ENCODE measurements at places on chromosomes 3 and 15.

DNA sequence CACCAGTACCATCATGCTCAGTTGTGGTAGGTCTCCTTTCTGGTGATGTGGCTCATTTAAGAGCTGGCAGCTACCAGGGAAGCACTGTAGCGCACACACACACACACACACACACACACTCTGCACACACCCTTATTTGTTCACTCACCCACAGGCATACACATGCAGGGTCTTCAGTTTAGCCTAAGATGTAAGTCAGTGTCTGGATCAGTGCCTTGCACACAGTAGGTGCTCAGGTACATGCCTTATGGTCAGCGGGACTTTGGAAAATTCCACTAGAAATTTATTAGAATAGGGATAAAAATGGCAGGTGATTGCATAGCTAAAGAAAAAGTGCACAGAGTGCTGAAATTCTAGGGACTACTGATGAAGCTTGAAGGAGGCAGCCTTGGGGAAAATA, 23.6 kb downstream of the XYLB start:
- DNase-seq: no peak

- DNase-seq: no peak
These were observed 55.4 kb downstream of the ATP13A4 start for GRCh38 chr3:193499136-193499770.

- no peak for DNase-seq
These were observed 727.1 kb upstream of the NAALADL2 start for GRCh38 chr3:174132006-174132405.

GRCh38 chr3:140434261-140434905, 243.5 kb upstream of the TRIM42 start:
- no peak for DNase-seq

DNA sequence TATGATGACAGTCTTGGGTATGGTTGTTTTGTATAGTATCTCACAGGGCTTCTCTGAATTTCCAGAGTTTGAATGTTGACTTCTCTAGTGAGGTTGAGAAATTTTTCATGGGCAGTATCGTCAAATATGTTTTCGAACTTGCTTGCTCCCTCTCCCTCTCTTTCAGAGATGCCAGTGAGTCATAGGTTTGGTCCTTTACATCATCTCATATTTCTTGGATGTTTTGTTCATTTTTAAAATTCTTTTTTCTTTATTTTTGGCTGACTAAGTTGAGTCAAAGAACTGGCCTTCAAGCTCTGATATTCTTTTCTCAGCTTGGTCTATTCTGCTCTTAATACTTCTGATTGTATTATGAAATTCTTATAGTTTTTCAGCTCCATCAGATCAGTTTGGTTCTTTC, 282.3 kb upstream of the NECTIN3 start:
- DNase-seq: no peak

DNA sequence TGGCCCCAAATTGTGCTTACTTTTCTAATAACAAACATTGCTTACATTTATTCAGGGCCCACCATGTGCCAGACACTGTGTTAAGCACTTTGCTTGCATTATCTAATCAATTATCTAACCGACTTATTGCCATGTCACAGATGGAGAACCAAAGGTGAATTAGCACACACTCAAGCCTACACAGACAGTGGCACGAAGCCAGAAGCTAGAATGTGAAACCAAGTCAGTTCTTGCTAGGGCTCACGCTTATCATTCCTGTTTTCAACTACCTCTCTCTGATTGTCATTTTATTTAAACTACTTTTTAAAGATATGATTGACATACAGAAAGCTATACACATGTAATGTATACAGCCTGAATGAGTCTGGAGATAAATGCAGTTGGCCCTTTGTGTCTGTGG, 215.7 kb upstream of the CFAP20DC start:
- DNase-seq: no peak

GRCh38 chr3:126937973-126938372, 44.9 kb upstream of the PLXNA1 start:
- no peak for DNase-seq

DNA sequence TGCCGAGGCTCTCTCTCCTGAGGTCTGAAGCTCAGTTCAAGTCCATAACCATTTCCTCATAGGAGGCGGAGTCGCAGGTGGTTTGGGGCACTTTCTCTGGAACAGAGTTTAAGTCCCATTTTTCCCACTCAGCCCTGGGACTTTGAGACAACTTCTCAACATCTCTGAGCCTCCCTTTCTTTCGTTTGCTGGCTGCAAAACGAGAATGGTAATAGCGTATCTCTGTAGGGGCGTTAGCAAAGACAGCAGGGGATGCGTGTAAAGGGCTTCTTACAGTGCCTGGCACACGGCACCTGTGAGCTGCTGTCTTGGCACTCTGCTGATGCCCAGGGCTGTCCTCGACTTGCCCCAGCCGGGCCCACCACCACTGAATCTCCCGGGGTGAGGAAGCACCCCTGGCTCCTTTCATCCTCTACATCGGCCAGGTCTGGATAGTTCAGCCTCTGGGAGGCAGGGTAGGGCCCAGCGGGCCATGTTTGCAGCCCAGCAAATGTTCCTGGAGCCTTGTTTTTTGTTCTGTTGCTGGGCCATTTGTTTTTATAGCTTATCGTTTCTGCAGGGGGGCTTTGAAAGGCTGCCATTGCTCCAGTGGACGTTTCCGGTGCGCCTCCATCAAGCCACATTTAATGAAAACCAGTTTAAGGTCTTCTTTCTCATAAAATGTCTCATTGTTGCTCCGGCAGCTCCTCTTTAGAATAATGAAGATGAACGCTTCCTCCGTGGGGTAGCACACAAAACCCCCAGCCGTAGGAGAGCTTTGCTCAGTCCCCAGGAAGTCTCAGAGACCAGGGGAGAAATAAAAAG, 60.0 kb upstream of the WNT5A start:
- DNase-seq: no peak

DNA sequence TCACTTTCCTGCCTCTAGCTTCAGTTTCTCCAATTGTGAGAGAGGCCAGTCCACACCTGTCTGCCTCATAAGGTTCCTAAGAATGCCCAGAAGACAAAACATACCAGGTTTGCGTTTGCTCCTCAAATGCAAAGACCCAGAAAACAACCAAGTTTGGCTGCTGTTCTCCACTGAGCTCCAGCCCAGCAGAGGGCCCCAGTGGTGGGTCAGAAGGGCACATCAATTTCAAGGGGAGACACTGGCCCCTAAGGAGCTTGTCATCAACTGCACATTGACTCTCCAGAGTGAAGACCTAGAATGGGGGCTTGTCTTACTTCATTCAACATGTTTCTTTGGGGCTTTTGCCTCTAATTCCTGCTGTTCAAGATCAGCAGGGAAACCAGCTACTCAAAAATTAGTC, 127.9 kb upstream of the SLC6A11 start:
- no peak for DNase-seq

DNA sequence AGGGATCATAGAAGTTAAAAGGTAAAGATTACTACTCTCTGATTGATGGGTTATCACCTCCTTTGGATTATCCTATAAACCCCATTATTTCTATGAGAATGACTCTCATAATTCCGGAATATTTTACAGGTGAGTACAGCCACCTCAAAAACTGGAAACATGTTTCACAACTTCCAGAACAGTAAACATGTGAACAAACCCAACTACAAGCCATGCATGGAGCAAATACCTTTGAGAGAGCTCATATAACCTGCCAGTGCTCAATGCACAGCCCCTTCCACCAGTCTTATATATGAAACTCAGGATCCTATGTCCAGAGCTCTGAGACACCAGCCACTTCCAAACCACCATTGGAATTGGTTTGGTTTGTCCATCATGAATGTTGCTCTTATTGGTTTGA, 208.0 kb downstream of the MECOM start:
- no peak for DNase-seq

- DNase-seq: no peak
These were observed 7.5 kb downstream of the ZNF621 start for GRCh38 chr3:40532252-40532651.

- DNase-seq: no peak
These were observed 149.3 kb upstream of the MEF2A start for GRCh38 chr15:99416191-99417188.

- DNase-seq: no peak
These were observed 37.1 kb downstream of the TJP1 start for GRCh38 chr15:29785136-29785535.

- DNase-seq: no peak
These were observed 18.1 kb downstream of the CX3CR1 start for GRCh38 chr3:39261726-39262125.

DNA sequence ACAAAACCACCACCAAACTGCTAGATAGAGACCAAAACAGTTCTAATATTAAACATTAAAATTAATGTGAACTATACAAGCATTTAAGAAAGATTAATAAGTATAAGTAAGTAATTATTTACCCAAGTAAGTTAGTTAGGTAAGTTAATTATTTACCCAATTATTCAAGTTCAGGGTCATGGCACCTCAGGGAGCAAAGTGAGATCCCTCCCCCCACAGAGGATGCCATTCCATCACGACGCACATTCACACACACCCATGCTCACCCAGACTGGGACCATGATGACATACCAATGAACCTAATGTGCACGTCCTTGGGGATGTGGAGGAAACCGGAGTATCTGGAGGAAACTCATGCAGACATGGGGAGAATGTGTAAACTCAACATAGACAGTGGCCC, 229.1 kb downstream of the NR2F2 start:
- no peak for DNase-seq

DNA sequence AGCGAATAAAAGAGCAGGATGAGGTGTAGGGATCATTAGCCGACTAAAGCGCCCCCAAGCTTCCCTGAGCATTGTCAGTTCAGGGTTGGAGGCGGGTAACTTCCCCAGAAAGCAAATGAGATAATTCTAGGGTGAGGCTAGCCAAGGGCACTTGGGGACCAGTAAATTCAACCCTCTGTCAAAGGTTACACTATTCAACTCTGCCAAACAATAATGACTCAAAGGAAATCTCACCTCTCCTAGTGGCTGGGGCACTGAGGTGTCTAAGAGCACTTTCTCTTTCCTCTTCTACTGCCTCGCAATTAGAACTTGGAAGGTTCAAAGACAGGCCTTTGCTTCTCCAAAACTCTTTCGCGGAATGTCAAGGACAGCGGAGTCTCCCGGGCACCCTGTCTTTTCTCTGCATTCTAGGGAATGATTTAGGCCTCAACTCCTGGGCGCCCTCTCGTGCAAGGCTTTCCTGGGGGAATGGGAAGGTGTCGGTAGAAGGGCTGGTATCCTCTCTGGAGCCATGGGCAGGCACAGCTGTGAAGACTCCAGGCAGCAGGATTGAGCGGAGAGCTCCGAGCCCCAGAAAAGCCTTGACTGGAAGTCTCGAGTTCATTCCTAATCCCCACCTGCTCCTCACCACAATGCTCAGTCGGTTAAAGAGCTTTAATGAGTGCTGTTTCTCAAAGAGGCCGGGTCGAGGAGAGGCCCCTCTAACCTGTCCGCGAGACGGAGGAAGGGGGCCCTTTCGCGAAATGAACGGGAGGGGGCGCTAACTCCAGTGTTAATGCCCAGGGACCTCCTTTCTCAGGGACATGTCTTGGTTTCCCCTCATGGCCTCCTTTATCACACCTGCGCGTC, 21.9 kb downstream of the ZIC4 start:
- DNase-seq: no peak

GRCh38 chr15:51244423-51244869, 94.0 kb downstream of the CYP19A1 start:
- no peak for DNase-seq

DNA sequence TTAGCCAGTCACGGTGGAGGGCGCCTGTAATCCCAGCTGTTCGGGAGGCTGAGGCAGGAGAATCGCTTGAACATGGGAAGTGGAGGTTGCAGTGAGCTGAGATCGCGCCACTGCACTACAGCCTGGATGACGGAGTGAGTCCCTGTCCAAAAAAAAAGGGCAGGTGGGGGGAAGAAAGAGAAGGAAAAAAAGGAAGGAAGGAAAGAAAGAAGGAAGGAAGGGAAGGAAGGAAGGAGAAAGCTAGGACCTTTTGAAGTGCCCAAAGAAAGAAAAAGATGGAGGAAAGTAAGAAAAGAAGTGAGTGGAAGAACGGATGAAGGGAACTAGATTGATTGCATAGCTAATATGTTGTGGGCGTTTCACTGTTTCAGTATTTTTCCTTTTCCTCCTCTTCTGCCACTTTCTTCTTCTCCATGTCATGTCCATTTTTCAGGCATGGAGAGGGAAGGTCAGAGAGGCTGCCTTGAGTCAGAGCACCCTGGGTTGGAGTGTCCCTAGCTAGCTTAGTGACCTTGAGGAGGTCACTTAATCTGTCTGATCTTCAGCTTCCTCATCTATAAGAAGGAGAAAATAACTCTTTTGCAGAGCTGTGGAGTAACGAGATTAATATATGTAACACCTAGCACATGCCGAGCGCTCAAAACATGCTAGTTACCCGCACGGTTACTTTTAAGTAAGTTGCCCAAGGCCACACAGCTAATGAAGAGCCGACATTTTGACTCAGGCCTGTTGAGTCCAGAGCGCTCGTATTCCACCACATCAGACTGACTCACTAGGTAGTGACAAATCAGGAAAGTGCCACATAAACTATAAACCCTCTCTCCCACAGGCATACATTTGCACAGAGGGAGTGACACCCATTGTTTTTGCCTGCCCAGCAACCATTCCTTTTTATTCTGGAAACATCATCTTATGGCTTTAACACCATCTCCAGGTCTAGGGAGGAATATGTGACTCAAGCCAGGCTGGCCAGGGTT, 42.2 kb downstream of the BHLHE40 start:
- DNase-seq: no peak

DNA sequence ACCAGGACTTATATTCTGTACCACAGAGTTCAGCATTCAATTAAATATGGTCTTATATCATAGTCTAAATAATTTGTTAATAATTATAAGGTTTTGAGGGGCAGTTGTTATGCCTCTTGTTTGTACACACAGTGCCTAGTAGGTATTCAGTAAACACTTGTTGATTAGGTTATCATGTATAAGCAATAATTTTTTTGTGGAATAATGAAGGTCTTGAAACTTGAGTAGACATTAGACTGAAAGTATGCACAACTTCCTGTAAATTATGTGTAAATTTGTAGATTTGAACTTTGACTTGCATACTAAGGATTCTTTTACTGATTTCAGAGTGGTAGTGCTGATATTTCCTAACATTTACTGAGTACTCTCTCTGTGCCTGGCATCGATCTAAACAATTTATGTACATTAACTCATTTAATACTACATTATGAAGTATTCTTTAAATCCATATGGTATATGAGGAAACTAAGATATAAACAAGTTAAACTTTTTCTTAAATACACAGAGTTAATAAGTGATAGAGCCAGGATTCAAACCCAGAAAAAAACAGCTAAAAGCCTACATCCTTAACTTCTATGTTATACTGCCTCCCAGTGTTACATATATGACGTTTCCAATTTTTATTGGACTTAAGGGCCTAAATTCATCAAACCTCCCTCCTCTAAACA, 65.1 kb downstream of the GLCE start:
- no peak for DNase-seq

Measured in activated naive CD8-positive, alpha-beta T cell treated with anti-CD3 and anti-CD28 coated beads for 36 hours (primary cell).